Activated naive CD4-positive, alpha-beta T cell (primary cell): ENCODE measurements at places on chromosomes 11 and 22.

DNA sequence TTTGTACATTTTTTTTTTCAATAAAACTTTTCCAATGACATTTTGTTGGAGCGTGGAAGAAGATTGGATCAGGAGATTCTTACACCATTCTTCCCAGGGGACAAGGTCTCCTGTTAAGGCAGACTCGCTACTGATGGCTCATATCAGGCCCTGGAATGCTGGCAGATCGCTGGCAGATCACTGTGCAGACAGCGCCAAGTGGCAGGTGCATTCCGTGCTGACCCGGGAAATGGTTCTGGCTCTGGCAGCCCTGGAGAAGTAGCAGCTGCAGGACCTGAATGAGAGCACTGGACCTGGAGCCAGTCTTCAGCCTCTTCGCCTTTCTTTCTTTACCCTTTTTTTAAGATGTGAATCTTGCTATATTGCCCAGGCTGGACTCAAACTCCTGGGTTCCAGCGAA is 10.7 kb downstream of the SERPINH1 start:
- no peak for DNase-seq

GRCh38 chr11:85787809-85788760 is 22.9 kb downstream of the SYTL2 start:
- DNase-seq: no peak

- DNase-seq: no peak
Measured at GRCh38 chr11:61682906-61683675, 2.9 kb downstream of the DAGLA start.

- no peak for DNase-seq
Measured at GRCh38 chr11:10500757-10501684, 40.0 kb downstream of the RNF141 start.

- DNase-seq: no peak
Measured at GRCh38 chr11:126751242-126751641, 249.3 kb downstream of the KIRREL3 start.

DNA sequence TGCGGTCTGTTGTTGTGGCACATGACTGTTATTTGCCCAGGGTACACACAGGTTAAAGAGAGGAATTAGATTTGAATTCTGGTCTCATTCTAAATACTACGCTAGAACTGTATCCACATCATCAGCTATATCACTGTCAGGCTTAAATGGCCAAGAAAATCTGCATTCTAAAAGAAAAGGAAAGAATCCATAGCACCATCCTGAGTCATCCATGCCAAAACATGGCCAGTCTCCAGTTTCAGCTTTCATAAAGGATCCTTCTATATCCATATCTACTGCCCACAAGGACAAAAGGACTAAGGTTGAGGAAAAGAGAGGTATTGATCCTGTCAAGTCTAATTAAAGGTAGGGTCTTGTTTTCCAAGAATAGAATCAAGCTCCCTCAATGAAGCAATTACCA is 73.6 kb upstream of the GDPD4 start:
- DNase-seq: no peak

DNA sequence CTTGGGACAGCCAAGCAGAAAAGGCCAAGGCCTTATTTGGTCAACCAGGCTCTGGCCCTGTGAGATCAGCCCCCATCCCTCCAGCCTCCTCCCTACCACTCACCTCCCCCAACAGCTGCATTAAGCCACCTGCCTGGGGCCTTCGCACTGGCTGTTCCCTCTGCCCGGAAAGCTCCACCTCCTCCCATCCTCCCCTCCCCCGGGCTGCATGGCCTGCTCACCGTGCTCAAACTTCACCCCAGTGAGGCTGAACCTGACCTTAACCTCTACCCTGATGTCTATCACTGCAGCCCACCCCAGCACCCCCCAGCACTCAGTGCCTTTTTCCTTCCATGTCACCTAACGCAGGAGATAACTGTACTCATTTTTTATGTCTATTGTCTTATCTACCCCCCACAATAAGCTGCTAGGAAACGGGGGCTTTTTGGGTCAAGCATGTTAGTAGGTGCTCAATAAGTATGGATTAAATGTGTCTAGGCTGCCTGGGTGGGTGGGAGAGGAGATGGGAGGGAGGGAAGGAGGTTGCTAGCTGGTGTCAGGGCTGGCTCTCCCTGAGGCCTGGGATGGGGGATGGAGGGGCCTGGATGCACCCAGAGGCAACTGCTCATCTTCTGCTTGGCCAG is 912 bp downstream of the PTPRCAP start:
- DNase-seq: no peak

DNA sequence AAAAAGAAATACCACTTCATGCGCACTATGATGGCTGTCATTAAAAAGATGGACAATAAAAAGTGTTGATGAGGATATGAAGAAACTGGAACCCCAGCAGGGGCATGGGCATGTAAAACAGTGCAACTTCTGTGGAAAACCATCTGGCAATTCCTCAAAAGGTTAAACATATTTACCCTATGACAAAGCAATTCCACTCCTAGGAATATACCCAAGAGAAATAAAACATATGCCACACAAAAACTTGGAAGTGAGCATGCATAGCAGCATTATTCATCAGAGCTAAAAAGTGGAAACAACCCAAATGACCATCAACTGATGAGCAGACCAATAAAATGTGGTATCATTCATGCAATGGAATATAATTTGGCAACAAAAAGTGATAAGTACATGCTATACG is 50.1 kb downstream of the LRRC32 start:
- no peak for DNase-seq

DNA sequence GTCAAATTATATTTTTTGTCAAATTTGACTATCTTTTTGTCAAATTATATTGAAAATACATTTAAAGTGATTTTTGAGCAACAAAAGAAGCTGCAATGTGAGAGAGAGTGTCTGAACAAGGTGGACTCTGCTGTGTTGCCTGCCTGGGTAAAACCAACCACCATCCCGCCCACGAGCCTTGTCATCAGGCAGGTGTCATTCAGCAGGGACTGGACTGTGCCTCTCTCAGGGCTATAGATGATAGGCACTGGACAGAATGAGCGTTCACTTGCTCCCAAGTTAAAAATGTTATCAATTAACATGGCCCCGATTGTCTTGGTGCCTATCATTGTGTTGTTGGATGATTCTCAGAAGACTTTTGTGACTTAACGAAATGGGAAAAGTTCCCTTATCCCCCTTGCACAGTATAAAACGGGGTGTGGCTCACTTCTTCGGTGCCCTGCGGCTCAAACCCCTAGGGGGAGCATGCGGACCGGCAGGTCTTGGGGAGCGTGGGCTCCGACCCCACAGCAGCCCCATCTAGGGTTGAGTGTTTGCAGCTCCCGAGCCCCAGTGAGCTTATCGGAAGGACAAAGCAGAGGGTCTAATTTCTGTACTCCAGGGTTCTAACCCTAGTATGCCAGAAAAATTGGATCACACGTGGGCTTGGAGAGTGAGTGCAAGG is 1.7 kb downstream of the APOL5 start:
- no peak for DNase-seq

- no peak for DNase-seq
Measured at GRCh38 chr22:46063846-46064227, 86.5 kb upstream of the PPARA start.

DNA sequence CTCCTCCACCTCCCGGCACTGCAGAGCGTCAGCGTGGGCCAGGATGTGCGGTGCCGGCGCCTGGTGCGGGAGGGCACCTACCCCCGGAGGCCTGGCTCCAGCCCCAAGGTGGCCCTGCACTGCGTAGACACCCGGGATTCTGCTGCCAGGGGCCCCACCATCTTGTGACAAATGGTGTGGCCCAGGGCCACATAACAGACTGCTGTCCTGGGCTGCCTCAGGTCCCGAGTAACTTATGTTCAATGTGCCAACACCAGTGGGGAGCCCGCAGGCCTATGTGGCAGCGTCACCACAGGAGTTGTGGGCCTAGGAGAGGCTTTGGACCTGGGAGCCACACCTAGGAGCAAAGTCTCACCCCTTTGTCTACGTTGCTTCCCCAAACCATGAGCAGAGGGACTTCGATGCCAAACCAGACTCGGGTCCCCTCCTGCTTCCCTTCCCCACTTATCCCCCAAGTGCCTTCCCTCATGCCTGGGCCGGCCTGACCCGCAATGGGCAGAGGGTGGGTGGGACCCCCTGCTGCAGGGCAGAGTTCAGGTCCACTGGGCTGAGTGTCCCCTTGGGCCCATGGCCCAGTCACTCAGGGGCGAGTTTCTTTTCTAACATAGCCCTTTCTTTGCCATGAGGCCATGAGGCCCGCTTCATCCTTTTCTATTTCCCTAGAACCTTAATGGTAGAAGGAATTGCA is 13.5 kb downstream of the TSKU start:
- DNase-seq: no peak

- DNase-seq: no peak
Measured at GRCh38 chr11:121328967-121329679, 36.6 kb downstream of the SC5D start.

GRCh38 chr22:17785185-17786184 is 11.2 kb upstream of the BID start:
- peak; percentile 44 for DNase-seq

- DNase-seq: no peak
Measured at GRCh38 chr11:18743900-18744514, 18.0 kb upstream of the IGSF22 start.

- DNase-seq: no peak
Measured at GRCh38 chr22:24437741-24438328, 10.4 kb downstream of the ADORA2A start.

DNA sequence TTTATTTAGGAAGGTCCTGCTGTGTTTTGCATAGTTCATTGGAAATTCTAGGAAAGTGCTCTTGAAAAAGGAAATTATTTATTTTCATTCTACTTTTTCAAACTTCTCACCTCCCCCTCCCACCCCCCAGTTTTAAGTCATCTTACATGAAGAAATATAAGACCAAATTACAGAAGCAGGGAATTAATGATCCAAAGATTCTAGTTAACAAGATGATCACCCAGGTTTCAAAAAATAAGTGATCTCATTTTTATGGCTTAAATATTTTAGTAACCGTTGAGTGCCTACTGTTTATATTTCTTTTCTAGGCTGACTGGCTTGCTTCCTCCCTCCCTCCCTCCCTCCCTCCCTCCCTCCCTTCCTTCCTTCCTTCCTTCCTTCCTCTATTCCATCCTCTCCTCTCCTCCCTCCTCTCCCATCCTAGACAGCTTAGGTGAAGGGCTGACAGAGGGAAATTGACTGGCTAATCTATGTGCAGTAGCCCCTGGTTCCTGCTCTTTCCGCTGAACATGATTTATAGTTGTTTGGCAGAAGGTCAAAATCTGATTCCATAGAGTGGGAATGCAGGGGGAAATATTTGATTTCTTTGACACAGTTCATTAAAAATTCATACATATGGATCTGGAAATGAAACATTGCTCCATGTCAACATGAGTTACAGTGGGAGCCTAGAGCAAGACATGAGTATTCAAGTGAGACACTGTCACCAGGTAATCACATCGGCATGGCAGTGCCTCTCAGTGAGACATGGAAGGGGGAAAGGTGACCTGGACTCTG is 123.4 kb downstream of the COMMD9 start:
- no peak for DNase-seq

DNA sequence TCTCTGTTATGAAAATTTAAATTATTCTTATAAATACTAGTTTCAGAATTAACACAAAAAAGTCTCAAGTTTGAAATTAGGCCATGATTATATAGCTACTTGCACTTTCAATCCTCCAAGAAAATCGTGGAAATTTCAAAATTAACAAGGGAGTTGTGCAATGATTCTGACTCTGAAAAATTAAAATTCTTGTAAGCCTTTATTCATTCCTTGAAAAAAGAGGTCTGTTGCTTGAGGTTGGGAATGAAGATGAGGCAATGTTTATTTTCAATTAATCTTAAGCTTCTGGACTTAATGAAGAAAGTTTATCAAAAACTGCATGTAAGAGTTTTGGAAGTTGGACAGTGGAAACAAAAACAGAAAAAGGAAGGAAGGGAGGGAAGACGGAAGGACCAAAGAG is 128.2 kb upstream of the FIBIN start:
- no peak for DNase-seq

DNA sequence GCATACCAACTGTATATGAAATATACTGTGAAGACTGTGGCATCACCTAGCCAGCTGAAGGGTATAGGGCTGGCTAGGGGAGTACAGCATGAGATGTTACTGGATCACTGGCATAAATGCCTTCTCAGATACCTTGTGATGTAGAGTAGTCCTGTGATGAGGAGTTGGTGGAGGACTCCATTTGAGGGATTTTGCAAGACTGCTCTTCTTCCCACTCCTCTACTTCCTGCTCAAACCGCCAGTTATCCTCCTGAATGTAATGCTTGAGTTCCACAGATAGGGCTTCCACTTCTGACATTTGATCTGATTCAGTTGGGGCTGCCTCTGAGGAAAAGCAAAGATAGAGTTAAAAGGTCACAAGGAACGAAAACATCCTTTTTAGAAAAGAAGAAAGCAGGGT is 29.3 kb downstream of the CLDN25 start:
- no peak for DNase-seq

- DNase-seq: no peak
Measured at GRCh38 chr11:6201481-6201880, 2.5 kb downstream of the OR52W1 start.

GRCh38 chr22:20584029-20584871 is 76.8 kb downstream of the MED15 start:
- no peak for DNase-seq

DNA sequence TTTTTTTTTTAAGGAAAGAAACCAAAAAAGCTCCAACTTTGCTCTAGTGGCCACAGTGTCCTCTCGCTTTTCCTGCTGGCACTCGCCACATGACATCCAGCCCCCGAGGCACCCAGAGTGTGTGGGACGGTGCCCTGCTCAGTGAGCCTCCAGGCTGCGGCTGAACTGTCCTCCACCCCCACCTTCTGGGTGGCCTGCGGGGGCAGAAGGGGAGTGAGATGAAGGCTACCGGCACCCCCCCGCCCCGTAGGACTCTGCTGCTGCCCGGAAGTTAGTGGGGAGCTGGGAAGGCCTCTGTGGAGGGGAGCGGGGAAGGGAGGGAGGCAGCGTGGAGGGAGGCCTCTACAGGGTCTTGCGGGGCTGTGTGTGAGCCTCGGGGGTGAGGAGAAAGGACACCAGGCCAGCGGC is 264.4 kb downstream of the CTTN start:
- no peak for DNase-seq

GRCh38 chr11:18748766-18749365 is 22.9 kb upstream of the IGSF22 start:
- DNase-seq: no peak

GRCh38 chr11:66847461-66848232 is 4.4 kb downstream of the RCE1 start:
- DNase-seq: no peak

DNA sequence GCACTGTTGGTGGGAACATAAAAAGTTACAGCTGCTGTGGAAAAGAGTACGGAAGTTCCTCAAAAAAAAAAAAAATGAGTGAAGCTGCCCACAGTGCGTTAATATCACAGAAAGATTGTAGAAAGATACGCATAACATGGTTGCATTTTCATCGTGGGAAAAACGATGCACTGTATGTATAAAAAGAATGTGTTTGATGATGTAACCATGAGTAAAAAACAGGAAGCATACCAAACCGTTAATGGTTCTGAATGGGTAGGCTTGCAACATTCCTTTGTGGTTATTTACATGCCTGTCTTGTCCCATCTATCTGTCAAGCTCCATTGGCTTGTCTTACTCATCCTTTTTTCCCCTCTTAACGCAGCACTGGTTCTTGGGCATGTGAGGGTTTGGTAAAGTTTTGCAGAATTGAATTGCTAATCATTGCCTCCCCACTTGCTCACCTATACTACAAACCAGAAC is 33.8 kb upstream of the DKK3 start:
- no peak for DNase-seq
